ENCODE measurements at places on chromosomes 4 and X. TPM values are rescaled to one million over a fixed set of nuclear protein-coding genes. Genes with fewer than 3 reads are reported as not detected.

Gene NPY1R
- 4.3 TPM for total RNA-seq

Gene PCDH7
- total RNA-seq, result 12.9 TPM

Gene VCX
- total RNA-seq, result not detected

Gene RAI2
- 25.7 TPM for total RNA-seq

Gene ERVMER34-1
- 0.27 TPM for total RNA-seq

Gene BST1
- total RNA-seq, result 9.1 TPM

Gene RRH
- total RNA-seq, result 0.62 TPM

Gene LANCL3
- total RNA-seq, result 0.36 TPM

Gene NDNF
- 11.8 TPM for total RNA-seq

Gene BMPR1B
- 39.9 TPM for total RNA-seq
